Germinal center (tissue), 1 donor: ENCODE measurements at places on chromosomes 12 and 14.

GRCh38 chr14:49058511-49058910, 527.7 kb downstream of the RPS29 start:
- DNase-seq: no peak

GRCh38 chr12:47408171-47408871, 297.5 kb downstream of the RPAP3 start:
- peak; percentile 74 for DNase-seq

GRCh38 chr12:75705749-75706711, 194.6 kb upstream of the KRR1 start:
- DNase-seq: no peak

DNA sequence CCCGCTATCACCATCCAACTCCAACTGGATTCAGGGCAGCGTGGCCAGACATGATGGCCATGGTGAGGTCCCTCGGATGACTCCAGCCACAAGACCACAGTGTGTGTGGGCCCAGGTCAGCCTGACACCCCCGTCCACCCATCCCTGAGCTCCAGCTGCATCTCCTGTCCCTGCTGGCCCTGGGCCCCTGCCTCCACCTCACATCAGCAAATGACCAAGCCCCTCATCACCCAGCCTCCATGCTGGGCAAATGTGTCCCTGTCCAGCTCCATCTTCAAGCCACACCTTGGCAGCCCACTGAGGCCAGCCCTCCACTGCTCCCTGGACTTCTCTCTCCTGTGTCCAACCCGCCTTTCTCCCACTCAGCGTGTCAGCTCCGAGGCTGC, 3.2 kb downstream of the GPR132 start:
- no peak for DNase-seq

DNA sequence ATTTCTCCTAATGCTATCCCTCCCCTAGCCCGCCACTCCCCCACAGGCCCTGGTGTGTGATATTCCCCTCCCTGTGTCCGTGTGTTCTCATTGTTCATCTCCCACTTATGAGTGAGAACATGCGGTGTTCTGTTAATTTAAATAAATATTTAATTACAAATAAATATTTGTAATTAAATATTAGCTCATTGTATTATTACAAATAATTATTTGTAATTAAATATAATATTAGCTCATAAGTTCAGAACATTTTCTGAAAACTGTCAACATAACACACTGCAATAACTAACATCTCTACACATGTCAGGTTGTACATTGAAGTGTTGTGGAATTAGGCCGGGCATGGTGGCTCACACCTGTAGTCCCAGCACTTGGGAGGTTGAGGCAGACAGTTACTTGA, 5.4 kb downstream of the RAB3IP start:
- DNase-seq: no peak

GRCh38 chr14:65024957-65025356, 38.3 kb downstream of the FNTB start:
- no peak for DNase-seq

DNA sequence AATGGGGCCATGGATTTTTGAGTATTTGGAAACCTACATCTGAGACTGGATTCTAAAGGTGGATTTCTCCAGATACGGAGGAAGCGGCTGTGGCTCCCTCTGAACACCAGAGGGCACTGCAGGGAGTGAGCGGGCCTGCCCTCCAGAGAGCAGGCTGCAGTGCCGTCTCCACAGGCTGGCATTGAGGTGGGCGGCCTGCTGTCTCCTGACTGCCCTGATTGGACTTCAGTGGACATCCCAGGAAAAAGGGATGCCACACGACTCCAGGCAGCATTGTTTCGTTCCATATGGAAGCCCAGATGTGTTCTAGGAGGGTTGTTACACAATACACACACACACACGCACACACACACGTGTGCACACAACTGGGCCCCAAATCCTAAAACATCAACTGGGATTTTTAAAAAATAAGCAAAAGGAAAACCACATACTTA, 20.9 kb upstream of the ANO2 start:
- DNase-seq: peak; percentile 51

GRCh38 chr12:26101350-26101734, 23.5 kb downstream of the BHLHE41 start:
- DNase-seq: no peak

GRCh38 chr12:2246358-2246757, 193.6 kb downstream of the CACNA1C start:
- DNase-seq: no peak

- no peak for DNase-seq
Observed at GRCh38 chr12:53102883-53103807, at the start of gene SOAT2. TSS of gene SOAT2 (plus strand) at chr12:53103486. CDS start at chr12:53103578, 92 bp downstream.

GRCh38 chr12:49482095-49483051, 56.5 kb upstream of the KCNH3 start:
- DNase-seq: no peak

DNA sequence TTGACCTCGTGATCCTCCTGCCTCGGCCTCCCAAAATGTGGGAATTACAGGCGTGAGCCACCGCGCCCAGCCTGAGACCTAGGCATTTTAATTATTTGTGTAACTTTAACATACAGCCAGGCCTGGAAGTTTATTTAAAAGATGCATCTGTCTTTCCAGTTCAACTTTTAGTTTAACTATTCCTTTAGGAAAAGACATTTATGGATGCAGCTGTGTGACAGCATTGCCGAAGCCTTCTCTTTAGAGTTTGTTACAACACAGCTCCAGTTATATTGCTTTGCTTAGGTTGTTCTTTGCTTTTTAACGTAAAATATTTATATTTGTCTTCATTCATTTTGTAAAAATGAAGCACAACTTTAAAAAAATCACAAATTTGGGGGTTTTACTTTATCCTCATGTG, 67.0 kb downstream of the DIP2B start:
- DNase-seq: no peak

- DNase-seq: no peak
Observed at GRCh38 chr12:46585854-46586621, 213.5 kb upstream of the SLC38A2 start.
